ENCODE measurements at places on chromosomes 12 and 14.

DNA sequence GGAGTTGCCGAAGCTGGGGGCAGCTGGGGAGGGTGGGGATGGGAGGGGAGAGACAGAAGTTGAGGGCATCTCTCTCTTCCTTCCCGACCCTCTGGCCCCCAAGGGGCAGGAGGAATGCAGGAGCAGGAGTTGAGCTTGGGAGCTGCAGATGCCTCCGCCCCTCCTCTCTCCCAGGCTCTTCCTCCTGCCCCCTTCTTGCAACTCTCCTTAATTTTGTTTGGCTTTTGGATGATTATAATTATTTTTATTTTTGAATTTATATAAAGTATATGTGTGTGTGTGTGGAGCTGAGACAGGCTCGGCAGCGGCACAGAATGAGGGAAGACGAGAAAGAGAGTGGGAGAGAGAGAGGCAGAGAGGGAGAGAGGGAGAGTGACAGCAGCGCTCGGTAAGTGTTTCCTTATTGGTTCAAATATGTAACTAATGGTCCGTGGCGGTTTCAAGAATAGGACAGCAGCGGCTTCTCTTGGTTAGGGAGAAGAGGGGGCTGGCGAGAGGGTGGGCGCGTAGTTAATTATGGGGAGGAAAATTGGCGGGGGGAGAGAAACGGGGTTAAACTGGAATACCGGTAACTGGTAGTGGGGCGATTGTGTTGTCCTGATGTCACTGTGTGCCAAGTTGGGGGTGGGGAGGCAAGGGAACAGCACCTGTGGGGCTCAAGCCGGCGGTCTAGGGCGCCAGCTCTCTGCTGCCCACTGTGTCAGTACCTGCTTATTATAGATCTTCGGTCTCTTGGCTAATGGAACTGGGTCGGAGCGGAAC lies 8.4 kb downstream of the HOXC8 start:
- no peak for DNase-seq

GRCh38 chr12:12719496-12719895 lies 2.3 kb downstream of the CDKN1B start:
- DNase-seq = no peak

DNA sequence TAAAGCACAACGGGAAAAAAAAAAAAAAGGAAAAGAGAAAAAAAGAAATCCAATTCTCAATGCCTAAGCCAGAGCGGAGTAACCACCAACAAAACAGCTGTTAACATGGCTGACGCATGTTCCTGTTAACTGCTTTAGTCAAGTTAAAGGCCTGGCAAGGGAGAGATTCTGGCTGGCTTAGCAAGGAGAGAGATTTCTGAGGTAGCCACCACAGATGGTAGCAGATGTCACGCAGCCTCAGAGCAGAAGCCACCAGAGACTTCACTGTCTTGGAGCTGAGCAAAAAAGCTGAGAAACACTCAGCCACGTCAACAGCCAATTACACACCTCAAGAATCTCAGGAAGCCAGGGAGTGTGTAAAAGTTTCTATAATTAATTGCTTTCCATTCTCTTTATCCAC lies 87.1 kb downstream of the TMCC3 start:
- no peak for DNase-seq

DNA sequence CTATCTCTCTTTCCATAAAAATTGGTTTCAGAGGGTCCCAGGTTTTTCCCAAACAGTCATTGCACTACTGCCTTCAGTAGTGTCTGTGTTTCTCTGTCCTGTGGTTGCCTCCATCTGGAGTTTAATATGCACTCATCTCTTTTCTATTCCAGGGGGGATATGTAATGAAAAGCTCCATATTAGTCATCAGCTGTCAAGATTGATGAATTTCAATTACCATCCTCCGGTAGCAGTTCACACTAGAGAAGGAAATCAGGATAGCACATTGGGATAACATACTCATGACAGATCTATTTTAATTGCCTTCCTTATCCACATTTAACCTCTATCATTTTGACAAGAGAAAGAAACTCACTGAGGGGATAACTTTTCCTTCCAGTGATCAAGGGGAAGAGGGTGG lies 589.0 kb upstream of the SEL1L start:
- no peak for DNase-seq
